Activated CD4-positive, CD25-positive, alpha-beta regulatory T cell treated with anti-CD3 and anti-CD28 coated beads, Interleukin-2, amount 50 U/mL, for 16 hours (primary cell): ENCODE measurements at places on chromosomes 12 and 14.

DNA sequence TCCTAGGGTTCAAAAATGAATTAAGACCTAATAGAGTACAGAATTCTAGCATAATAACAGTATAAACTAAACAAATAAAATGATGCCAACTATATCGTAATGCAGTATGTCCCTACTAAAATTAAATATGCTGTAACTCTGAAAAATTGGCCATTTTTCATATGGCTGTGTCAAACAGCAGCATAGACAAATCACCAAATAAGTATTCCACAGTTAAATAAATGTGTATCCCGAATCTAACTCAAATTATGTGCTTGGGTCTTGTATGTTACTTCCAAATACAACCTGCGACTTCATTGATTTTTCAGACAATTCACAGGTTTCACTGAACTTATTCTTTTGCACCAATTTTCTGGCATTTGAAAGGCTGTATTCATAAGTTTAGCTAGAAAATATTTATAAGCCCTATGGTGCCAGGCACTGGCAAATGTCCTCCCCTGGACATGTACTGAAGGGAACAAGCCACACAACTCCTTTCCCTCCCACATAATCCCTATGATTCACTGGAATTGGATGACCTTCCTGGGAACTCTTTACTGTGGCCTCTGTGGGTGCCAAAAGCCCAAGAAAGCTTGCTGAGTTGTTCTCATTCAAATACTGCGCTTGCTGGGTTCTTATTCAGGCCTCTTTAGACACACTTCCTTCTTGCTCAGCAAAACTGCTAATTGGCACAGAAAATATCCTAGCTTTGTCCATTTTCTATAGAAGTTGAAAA is 108.8 kb downstream of the KITLG start:
- no peak for DNase-seq

- no peak for DNase-seq
These were observed 565 bp downstream of the CEP83 start for GRCh38 chr12:94458877-94459727.

GRCh38 chr14:82511399-82511798 is 977.7 kb upstream of the SEL1L start:
- no peak for DNase-seq

GRCh38 chr12:79927772-79928474 is 7.0 kb downstream of the PPP1R12A start:
- DNase-seq: peak; percentile 33

- DNase-seq: no peak
These were observed 206.5 kb downstream of the CALM1 start for GRCh38 chr14:90603336-90603735.

GRCh38 chr14:50796390-50796789 is 34.6 kb downstream of the NIN start:
- no peak for DNase-seq

DNA sequence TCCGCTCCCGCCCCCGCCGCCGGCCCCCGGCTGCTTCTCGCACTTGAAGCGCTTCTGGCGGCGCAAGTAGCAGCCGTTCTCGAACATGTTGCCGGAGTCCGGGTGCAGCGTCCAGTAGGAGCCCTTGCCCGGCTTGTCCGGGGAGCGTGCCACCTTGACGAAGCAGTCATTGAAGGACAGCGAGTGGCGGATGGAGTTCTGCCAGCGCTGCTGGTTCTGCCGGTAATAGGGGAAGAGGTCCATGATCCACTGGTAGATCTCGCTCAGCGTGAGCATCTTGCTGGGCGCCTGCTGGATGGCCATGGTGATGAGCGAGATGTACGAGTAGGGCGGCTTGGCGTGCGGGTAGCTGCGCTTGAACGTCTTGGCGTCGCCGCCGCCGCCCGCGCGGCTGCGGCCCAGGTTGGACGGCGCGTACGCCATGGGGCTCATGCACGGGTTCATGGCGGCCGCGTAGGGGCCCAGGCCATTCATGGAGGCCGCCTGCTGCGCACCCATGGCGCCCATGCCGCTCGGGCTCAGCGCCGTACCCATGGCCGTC is 3.0 kb downstream of the FOXA1 start:
- DNase-seq: no peak

- no peak for DNase-seq
These were observed 1.9 kb downstream of the PPP1R12A start for GRCh38 chr12:79933043-79933442.

- no peak for DNase-seq
These were observed 26.8 kb downstream of the GNPTAB start for GRCh38 chr12:101803978-101804377.

DNA sequence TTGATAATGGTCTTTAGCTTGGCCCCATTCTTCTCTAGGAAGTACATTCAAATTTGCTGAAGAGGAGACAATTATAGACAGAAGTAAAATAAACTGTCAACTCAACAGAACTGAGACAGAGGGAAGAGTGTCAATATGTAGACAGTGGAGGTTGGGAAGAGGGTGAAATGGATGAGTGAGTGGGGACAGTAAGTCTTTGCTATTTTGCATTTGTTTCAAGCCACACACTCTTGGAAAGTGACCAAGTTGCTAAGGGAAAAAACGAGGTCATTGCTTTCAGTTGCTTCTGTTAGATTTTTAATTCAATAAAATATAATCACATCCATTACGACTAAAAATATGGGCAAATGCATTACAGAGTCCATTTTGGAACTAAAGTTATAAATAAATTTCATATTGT is 47.8 kb downstream of the BTBD7 start:
- DNase-seq: no peak

- no peak for DNase-seq
These were observed 287.2 kb upstream of the KITLG start for GRCh38 chr12:88867510-88867909.

DNA sequence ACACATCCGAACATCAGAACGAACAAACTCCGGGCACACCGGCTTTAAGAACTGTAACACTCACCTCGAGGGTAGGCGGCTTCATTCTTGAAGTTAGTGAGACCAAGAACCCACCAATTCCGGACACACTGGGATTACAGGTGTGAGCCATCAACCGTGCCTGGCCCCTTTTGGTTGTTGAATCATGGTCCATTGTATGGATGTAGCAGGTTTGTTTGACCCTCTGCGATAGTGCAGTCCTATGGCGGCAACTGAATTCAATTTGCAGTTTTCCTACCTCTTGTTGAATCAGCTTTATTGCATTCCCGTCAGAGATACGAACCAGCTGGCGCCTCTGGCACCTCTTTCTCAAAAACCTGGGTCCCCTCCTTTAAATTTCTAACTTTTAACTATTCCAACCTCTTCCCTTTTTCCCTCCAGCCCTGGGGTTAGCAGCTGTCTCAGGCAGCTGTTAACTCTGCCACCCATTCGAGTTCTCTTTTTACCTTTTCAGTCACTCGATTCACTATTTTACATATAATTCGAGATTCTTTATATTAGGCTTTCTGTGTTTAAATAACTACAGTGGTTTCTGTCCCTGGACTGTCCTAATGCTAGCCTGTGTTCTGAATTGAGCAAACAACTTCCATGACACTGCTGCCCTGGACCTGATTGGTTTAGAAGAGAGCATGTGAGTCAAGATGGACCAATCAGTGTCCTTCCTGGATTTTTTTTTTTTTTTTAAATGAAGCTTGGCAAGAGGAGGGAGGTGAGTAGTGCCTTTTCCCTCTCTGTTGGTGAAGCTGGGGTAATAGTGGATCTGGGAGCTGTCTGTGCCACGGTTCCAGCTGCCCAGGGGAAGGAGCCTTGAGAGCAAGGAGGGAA is 261.5 kb downstream of the PCNX1 start:
- DNase-seq: no peak

DNA sequence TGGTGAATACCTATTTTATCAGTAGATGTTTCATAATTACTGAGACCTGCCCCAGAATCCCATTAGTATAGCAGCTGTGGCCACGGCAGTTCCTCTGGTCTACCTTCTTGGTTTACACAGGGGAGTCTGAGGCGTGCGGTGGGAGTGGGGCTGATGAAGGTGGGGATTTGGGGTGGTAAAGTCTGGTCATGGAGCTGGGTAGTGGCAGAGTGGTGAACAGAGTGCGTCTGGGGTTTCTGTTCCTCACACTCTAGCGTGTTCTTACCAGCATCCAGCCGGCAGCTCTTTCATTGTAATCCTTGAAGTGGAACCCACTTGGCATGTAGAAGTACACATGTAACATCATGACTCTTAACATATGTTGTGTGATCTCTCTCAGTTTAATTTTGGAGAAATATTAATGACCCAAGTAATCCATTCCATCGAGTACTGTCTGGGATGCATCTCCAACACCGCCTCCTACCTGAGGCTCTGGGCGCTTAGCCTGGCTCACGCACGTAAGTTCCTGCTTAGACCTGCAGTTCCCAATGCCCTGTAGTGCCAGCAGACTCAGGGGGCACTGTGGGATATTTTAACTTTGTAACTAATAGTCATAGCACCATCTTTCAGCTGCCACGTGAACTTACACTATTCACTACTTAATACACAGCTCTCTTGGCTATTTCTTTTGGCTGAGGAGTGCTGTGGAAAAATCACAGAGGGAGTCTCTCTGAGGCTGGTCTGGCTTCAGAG is 7.9 kb upstream of the DNAH10 start:
- no peak for DNase-seq

GRCh38 chr12:4663971-4664505 is 15.1 kb downstream of the NDUFA9 start:
- no peak for DNase-seq

DNA sequence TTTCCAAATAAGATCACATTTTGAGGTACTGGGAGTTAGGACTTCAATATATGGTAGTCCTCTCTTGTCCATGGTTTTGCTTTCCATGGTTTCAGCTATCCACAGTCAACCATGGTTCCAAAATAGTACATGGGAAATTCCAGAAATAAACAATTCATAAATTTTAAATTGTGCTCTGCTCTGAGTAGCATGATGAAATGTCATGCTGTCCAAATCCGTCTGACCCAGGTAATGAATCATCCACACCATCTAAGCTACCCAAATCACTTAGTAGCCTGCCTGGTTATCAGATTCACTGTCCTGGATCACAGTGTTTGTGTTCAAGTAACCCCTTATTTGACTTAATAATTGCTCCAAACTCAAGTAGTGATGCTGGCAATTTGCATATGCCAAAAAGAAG is 197.9 kb downstream of the TMTC3 start:
- DNase-seq: no peak

GRCh38 chr12:71195338-71195896 is 37.6 kb upstream of the TSPAN8 start:
- DNase-seq: no peak

GRCh38 chr12:122412851-122413433 is 9.5 kb downstream of the CLIP1 start:
- no peak for DNase-seq

DNA sequence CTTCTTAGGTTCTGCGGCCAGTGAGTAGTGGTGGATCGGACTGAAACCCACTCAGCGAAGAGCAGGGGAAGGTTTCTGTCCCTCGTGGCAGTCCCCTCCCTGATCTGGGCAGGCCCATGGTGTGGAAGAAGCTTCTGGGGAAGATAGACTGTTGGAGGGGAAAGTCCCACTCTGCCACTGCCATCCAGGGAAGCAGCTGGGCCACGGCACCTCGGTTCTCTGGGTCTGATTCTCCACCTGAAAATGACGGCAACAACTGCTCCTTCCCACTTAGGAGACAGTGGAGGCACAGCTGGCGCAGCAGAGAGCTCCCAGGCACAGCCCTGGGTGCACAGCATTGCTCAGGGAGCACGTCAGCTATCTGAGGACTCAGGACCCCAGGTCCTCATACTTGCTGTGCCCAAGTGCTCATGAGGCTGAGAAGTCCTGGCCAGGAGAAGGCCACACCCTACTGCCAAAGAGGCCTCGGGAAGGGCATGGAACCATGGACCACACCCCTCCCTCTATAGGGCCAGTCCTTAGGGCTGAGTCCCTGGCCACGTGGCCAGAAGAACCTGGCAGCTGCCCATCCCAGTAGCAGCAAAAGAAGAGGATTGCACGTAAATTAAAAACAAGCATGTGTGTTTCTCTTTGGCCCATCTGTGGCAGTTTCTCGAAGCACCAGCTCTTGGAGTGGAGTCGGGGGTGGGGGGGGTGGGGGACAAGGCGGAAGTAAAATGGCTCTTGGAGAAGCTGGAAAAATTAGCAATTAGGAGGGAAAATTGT is 85.3 kb upstream of the BCL11B start:
- no peak for DNase-seq

- no peak for DNase-seq
These were observed 40.3 kb downstream of the SOCS2 start for GRCh38 chr12:93612776-93613175.

DNA sequence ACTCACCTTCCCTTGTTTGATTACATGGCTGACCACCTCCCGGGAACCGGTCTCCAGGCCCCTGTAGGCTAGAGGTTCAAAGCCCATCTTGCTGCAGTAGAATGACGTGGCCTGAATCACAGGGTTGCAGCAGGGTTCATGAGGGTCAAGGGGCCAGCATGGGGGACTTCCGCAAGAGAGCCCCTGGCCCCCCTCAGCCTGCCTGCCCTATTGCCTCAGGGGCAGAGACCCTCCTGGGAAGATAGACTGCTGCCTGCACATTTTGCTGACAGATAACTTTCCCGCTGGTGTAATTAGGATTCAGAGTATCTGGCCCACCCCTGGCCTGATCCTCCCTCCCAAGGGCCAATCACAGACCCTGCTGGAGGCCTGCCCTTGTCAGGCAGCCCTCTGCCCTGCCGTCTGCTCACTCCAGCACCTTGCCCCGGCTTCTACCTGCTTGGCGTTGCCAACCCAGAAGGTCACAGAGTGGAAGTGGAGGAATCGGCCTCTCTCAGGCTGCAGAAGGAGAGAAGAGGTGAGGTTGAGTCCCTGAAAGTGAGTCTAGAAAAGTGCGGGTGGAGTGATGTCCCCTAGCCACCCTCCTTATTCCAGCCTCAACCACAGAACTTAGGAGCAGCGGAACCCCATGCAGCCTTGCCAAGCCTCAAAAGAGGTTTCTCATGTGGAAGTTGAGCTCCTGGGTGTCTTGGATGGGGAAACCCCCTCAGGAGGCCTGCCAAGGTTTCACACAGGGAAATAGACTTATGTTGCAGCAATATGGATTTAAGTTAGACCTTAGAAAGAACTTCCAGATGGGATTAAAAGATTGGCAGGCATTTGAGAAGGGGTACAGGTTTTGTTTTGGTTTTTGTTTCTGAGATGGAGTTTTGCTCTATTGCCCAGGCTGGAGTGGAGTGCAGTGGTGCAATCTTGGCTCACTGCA is 1.1 kb downstream of the HPD start:
- DNase-seq: no peak

DNA sequence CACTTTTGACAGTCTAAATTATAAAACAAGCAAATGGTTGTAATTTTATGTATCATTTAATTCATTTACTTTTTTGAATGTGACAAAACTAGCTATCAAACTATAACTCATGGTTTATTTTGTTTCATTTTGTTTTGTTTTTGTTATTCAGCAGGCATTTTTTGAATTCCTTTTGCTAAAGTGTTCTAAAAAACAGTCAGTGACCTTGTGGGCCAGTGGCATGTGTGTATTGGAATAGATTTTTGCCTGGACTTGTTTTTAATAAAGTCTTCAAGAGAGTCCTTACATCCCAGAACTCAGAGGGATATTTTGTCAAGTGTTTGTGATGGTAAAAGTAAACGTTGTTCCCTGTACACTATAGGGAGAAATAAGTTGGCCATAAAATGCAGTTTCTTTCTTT is 369.7 kb upstream of the SYT1 start:
- no peak for DNase-seq

DNA sequence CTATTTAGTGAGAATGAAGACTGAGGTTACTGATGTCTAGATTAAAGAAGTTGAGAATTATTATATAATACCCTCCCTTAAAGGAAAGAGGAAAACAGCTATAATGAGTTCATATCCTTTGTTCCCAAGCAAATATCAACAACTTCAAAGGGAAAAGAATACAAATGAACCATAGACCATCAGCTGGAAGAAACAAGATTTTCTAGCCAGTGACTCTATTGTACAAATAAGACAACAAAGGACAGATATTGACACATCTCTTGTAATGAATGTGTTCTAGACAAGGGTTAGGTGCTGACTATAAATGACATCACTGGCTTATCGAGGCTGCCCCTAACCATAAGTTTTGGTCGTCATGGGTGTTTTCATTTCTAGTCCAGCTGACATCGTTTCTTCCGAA is 48.2 kb downstream of the SLC38A4 start:
- no peak for DNase-seq
